AML-193 (cell line): ENCODE measurements at places on chromosomes 6 and 20.

DNA sequence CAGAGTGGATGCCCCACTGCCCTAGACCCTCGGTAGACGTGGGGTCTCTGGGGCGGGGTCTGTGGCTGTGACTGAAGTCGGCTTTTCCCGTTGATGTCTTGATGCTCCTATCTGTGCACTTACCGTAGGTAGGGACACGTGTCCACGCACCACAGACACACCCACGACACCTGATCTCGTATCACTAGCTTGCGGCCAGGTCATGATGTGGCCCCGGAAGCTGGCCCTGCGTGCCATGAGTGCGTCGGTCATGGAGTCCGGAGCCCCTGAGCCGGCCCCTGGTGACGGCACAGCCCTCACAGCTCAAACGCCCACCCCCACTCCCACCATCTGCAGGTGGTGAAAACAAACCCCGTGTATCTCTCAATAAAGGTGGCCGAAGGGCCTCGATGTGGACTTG lies 33.9 kb upstream of the MRGBP start:
- no peak for DNase-seq

DNA sequence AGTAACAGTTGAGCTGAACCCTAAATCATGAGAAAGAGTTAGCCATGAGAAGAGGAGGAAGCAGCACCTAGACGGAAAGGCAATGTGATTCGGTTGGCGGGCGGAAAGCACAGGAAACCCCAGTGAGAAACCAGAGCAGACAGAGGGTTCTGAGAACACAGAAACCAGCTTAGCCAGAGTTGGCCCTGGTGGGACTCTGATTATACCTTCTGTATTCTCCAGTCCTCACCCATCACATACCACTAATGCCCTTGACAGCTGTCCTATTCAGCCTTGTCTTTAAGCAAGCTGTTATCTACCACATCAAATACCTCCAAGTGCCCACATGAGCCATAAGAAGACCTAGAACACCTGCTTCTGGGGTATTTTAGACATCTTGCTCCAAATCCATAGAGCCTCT lies 58.9 kb upstream of the LRRC1 start:
- no peak for DNase-seq

DNA sequence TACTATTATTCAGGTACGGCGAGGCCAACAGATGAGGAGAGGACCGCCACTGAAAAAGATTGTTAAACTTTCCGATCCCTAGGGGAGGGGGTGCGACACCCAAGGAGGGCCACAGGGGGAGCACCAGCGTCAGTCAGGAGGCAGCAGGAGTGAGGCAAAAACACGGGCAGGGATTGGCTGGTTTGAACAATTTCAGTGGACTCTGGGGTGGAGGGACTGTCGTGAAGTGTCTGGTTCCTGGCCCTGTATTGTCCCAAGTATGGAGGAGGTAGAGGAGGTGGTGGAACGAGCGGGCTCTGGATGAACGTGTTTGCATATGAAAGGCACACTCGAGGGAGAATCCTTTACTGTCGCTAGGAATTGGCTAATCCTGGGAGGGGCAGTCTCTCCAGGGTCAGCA lies 32.5 kb upstream of the MCUR1 start:
- no peak for DNase-seq

- DNase-seq: no peak
Measured at GRCh38 chr6:103215847-103216246, 1643.9 kb downstream of the HACE1 start.

DNA sequence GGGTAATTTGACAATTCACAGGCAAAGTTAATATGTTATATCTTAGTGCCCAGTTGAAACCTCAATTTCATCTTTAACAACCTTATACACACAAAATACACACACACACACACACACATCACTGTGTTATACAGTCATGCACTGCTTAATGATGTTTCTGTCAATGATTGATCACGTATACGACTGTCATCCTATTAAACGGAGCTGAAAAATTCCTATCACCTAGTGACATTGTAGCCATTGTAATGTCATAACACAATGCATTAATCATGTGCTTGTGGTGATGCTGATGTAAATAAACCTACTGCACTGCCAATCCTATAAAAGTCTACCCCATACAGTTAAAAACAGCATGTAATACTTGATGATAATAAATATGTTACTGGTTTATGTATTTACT lies 64.8 kb upstream of the HLA-E start:
- no peak for DNase-seq
